WTC11 (cell line): ENCODE measurements at places on chromosomes 12 and 14.

- DNase-seq: no peak
Observed at GRCh38 chr12:12788131-12788530, 2.7 kb downstream of the APOLD1 start.

- no peak for DNase-seq
Observed at GRCh38 chr14:68687746-68688145, 105.1 kb downstream of the ZFP36L1 start.

DNA sequence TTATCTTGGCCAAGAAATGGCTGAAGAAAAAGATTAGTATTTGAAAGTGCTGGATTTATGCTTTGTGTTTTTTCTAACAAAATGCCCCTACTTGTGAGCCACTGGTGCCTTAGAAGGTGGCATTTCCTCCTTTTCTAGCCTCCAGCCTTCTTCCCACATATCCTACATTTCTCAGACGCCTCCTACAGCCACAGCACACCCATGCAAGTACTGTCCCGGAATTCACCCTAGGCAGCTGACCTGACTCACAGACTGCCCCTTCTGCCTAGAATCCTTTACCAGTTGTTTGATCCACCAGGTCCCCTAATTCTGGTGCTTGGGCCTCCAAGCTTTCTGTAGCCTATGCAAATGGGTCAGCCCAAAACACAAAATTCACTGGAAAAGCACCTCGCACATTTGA lies 166.0 kb downstream of the FOXN3 start:
- DNase-seq: no peak

DNA sequence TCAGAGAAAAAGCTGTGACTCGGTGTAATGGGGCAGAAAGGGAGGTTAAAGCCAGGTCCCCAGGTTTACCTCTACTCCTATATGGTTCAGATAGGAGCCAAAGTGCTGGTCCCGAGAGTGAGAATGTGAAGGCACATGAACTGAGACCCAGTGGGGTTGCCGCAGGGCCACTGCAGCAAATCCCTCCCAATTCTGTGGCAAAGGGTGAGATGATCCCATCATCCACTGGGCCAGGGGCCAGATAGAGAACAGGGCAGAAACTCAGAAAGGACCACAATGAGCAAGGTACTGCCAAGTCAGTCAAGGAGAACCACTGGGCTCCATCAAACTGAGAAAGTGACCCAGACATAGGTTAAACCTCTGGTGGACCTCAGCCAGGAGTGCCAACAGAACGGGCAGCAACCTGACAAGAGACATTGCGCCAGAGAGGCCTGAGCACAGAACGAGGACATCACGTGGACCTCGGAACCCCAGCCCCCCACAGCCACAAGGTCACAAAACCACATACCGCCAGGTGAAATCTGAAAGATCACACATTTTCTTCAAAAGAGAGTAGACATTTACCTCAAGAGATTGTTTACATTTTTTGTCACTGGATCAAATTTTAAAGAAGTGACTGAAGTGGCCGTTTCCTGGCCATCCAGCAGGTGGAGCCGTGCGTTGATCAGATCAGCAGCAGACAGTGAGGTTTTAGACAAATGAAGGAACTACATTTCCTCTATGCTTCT lies 20.5 kb upstream of the ITPR2 start:
- DNase-seq: peak; percentile 57

- no peak for DNase-seq
Observed at GRCh38 chr14:37663498-37663897, 68.1 kb downstream of the TTC6 start.
